Stimulated activated CD8-positive, alpha-beta memory T cell treated with anti-CD3 and anti-CD28 coated beads, Interleukin-2, amount 100 ng/mL, for 1 hour (primary cell): ENCODE measurements at places on chromosomes 11 and 22.
A peak's percentile ranks its signal among the peaks of the same experiment; 100 is the strongest.

- no peak for DNase-seq
Observed at GRCh38 chr22:29663180-29663821, 56.5 kb upstream of the CABP7 start.

DNA sequence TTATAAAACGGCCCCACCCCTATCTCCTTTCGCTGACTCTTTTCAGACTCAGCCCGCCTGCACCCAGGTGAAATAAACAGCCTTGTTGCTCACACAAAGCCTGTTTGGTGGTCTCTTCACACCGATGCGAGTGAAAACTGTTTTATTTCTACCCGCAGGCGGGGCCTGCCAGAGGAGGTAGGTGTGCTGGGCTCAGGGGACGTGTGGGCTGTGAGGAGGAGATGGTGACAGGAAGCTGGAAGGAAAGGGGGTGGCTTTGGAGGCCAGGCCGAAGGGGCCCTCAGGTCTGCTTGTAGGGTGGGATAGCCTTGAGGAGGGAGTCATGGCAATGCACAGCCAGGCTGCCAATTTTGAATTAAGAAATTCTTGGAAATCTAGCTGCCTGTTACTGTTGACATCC lies 21.3 kb upstream of the KRTAP5-7 start:
- DNase-seq: no peak

- no peak for DNase-seq
Observed at GRCh38 chr11:47675851-47676250, 33.5 kb upstream of the MTCH2 start.

- no peak for DNase-seq
Observed at GRCh38 chr11:76626921-76627401, 43.6 kb downstream of the LRRC32 start.

DNA sequence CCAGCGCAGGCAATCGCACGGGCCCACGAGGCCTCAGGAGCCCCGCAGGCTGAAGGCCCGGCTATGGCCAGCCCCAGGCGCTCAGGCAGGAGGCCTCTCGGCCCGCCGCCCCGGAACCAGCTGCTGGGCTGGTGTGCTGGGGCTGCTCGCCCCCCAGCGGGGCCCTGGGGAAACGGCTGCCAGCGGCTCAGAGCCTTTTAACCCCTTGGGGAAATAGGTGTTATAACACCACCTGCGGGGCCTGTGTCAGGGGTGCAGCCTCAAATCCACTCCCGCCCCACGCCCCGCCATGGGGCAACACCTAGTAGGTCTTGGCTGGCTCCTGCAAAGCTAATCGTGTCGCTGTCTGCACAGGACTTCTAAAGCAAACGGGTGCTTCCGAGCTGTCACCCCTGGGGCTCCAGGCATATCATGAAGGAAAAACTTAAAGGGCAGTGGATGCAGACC lies 237.4 kb downstream of the TTC28 start:
- peak; percentile 25 for DNase-seq

DNA sequence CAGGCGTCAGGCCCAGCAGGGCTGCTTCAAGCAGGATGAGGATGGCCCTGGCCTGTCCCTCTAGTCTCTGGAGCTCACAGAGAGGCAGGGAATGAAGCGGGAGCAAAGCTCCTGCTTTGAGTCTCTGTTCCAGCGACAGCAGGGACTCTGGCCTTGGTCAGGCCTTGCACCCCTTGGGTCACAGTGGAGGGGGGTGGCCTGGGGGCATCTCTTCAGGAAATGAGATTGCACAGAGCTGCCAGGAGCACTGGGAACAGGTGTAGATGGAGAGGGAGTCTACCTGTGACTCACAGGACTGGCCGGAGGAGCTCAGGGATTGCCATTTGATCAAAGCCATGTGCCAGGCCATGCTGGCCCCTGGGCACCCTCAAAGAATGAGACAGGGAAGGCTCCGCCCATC lies 1.6 kb downstream of the ANO1 start:
- no peak for DNase-seq

GRCh38 chr11:15665368-15665871 lies 550.7 kb downstream of the INSC start:
- no peak for DNase-seq

- DNase-seq: no peak
Observed at GRCh38 chr11:3922056-3922455, 66.6 kb downstream of the STIM1 start.

- DNase-seq: no peak
Observed at GRCh38 chr22:42313804-42314581, 43.5 kb upstream of the TCF20 start.
